Stimulated activated CD4-positive, alpha-beta T cell treated with anti-CD3 and anti-CD28 coated beads, Interleukin-15, amount 100 ng/mL, for 1 hour (primary cell): ENCODE measurements at places on chromosomes 11 and 22.

- no peak for DNase-seq
Observed at GRCh38 chr22:24435861-24436371, 8.5 kb downstream of the ADORA2A start.

DNA sequence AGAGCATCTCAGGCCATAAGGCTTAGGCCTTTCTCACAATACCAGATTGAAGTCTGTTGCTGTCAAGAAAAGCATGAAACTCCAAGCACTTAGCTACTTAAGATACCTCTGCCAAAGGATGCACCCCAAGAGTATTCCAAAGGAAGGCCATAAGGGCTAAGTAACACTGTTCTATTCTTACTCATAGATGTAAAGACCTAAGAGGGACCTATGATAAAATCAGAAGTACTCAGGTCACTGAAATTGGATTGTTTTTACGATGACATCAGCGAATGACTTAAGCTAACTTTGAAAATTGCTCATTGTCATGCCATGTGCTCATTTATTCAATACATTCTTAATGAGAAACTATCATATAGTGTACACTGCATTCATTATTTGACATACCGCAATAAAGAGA is 172.8 kb downstream of the KCNA4 start:
- DNase-seq = no peak

DNA sequence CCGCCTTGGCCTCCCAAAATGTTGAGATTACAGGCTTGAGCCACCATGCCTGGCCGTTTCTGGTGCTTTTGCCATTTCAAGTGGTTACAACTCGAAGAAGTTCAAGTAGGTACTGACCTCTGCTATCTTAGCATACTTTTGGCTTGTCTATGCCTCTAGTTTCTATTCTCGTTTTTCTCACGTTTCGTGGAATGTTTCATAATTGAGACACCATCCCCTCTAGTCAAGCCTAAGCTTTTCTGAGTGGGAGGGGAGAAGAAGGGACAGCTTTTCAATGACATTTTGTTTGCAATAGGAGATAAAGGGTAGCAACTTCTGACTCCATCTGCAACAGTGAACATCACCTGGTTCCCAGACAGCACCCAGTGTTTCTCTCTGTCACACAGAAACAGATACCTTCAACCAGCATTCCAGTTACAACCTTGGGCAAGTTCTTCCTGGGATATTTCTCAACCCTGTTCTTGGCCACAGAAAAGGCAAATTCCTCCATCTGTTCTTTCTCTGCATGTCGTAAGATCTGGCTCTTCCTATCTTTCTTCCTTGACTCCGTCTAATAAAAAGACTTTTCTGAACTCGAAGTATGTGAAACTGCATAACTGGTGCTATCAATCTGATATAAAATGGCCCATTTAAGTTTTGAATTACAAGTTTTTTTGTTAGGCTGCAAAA is 25.5 kb downstream of the DDI1 start:
- DNase-seq = no peak

DNA sequence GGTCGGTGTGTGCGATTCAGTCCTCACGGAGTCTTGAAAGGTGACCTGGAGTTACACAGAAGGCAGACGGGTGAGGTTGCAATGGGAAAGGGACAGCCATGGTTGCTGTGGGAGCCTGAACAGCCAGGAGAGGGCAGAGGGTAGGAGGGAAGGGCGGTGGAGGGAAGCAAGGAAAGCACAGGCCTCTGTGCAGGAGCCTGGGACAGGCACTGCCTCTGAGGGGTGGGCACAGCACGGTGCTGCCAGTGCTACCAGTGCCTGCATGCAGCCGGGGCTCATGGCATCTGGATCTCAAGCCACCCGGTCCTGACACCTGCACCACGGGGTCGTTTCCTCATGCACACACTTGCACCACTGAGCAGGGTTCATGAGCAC is 401.0 kb downstream of the TBC1D22A start:
- DNase-seq = no peak

- DNase-seq = no peak
Observed at GRCh38 chr11:77303328-77303727, 1.8 kb upstream of the GDPD4 start.

GRCh38 chr11:67406969-67407687 is 3.2 kb downstream of the TBC1D10C start:
- no peak for DNase-seq

DNA sequence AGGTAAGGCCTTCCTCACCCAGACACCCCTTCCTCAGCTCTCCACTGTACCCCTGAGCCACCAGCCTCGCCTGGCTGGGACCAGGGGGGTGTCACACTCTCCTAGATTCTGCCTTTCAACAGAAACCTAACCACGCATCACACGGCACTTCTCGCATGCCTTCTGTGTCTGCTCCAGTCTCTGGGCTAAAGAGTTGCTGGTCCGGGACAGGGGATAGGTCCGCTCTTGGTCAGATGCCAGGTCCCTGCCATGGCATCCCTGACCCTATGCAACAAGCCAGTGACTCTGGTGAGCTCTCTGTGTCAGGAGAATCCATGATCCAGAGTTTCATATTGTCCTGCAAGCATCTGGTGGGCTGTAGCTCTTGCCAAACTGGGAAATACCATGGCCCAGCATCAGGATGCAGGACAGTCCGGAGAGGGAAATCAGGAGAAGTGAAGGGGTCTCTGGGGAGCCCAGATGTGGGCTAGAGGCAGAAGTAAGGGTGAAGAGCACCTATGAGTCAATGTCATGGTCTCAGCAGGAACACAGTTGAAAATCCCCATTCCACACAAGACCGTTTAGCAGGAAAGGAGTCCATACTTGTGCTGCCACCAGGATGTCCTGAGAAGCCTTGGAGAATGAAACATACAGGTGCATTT is 14.1 kb downstream of the IGLL5 start:
- no peak for DNase-seq

GRCh38 chr22:20524004-20524481 is 16.6 kb downstream of the MED15 start:
- DNase-seq = no peak

GRCh38 chr22:17951315-17951714 is 73.0 kb downstream of the MICAL3 start:
- no peak for DNase-seq

DNA sequence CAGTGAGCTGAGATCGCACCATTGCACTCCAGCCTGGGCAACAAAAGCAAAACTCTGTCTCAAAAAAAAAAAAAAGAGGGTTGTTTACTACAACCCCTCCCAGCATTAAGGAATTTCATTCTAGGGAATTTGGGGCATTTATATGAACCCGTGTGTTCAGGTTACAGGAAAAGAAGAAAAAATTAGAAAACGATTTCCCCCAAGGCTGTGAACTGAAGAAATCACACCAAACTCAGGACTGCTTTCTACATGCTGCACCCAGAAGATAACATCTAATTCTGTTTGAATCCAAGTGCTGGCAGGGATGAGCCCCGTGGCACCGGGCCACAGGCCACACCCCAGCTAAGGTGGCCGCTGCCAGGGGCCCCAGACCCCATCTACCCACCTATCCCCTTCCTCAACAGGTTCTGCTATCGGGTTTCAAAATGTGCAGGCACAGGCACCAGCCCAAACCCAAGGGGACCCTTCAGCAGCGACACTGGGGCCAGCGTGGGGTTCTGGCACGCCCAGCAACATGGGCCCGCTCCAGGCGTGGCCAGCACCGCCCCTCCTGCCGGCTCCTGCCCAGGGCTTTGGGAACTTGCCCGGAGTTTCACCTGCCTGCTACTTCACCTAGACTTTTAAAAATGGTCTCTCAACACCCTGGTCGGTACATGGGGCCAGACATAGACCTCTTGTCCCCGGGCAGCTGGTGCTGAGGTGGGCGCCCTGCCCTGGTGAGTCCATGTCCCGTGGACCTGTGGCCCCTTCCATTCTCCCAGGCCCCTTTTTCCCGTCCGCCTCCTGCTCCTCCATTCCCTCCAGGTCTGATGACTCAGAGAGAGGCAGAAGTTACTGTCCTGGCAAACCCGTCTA is 11.8 kb downstream of the CELSR1 start:
- DNase-seq = no peak

DNA sequence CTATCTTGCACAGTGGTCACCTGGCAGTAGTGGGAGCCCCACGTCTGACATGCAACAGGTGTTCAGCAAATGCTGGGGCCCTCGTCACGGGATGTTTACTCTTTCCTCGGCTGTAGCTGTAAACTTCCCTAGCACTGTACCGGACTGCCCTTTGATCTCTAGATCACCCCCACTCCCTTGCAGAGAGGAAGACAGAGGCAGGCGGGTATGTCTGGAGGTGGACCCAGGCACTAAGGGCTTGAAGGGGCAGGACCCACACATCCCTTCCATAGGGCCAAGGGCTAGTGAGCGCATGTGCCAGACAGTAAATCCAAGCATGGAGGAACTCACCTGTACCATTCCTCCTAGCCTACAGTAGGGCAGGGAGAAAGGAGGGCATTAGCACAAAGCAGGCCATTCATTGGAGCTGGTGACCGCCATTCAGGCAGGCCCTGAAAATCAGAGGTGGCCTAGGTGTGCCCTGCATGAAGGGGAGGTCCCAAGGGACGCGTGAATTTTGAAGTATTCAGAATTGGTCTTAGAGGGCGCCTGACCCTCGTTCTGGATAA is 1.9 kb upstream of the SMTN start:
- no peak for DNase-seq

GRCh38 chr11:78229106-78229505 is 40.4 kb downstream of the USP35 start:
- no peak for DNase-seq

- no peak for DNase-seq
Observed at GRCh38 chr11:111320728-111321568, 22.6 kb downstream of the POU2AF3 start.
